ENCODE measurements at places on chromosomes 13 and 19.
A peak's percentile ranks its signal among the peaks of the same experiment; 100 is the strongest.

GRCh38 chr13:50241479-50241878, 226.2 kb downstream of the KCNRG start:
- DNase-seq, result no peak

DNA sequence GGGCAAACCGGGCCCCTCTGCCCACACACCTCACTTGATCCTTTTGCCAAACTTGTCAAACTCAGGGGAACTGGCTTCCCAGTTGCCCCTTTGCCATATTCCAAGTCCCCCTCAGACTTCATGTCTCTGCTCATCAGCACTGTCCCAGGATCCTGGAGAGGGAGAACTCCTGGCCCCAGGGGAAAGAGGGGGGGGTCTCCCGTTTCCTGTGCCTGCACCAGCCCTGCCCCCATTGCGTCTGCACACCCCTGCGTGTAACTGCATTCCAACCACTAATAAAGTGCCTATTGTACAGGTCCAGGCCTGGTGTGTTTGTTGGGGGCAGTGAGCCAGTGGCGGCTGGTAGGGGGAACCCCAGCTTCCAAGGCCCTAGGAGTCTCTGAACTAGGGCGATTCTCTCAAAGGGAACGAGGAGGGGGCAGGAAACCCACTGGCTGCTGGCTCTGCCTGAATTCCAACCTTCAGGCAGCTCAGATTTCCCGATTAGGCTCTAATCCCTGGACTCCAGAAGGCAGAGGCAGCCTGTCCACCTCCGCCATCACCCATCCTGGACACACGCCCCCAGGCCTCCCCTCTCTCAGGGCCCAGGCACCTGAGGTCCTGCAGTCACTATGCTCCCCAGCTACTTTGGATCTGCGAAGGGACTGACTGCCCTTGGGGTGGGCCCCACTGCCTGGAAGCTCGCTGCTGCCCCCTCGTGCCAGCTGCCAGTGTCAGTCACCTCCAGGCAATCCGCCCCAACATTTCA, 9.7 kb upstream of the ILF3 start:
- DNase-seq, result no peak

DNA sequence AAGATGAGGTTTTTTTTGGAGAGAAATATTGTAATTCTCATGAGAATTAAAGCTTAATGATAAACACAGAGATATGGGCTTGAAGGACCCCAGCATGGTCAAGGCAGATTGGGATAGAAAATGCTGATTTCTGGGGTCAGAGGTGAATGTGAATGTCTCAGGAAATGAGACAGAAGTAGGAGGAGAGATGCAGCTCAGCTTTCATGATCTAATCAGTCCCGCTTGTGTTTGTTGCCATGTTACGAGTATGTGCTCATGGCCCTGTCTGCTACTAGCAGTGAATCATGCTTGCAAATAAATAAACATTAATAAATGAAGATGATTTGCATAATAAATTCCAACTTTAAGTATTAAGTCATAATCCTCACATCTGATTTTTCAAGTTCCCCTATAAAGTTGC, 23.0 kb upstream of the NDFIP2 start:
- DNase-seq, result no peak

GRCh38 chr13:42140494-42140893, 92.0 kb downstream of the DGKH start:
- DNase-seq, result no peak

- no peak for DNase-seq
These were observed 1390.5 kb downstream of the EFNB2 start for GRCh38 chr13:105144936-105145335.

DNA sequence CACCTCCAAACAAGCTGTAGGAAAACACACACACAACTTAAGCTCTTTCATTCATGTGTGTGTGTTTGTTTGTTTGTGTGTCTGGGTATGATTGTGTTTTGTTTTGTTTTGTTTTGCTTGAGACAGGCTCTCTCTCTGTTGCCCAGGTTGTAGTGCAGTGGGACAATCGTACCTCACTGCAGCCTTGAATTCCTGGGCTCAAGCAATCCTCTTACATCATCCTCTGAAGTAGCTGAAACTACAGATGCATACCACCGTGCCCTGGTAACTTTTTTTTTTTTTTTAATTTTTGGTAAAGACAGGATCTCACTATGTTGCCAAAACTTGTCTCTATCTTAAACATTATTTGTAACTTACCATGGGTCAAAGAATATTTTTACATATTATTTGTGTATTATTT, 431.7 kb downstream of the SLITRK1 start:
- DNase-seq, result no peak

GRCh38 chr19:15576526-15577156, 38.4 kb upstream of the CYP4F8 start:
- no peak for DNase-seq

GRCh38 chr19:51018745-51019543, 565 bp downstream of the KLK10 start:
- DNase-seq, result no peak

GRCh38 chr13:60258349-60258748, 94.6 kb upstream of the DIAPH3 start:
- DNase-seq, result no peak

DNA sequence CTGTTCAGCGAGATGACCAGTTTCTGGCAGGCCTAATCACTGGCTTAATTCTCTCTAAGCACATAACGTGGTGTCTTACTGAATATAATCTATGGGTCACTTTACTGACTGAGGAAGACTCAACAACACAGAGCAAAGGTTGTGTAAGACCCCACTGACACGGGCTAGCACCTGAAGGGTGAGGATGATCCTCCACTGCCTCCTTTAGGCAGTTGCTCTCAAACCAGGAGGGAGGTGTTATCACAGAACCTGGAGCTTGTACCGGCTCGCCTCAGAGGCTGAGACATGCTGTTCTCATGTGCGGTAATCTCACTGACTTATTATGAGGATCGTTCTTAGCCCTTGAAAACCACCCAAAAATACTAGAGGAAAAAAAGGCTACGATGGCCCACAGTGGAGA, 28.3 kb downstream of the RCBTB2 start:
- no peak for DNase-seq

- peak; percentile 95 for DNase-seq
These were observed 6.4 kb downstream of the AXL start for GRCh38 chr19:41225238-41226052.

- DNase-seq, result no peak
These were observed 56.5 kb downstream of the DCLK1 start for GRCh38 chr13:36074659-36075058.

- no peak for DNase-seq
These were observed 29.1 kb downstream of the SHISA2 start for GRCh38 chr13:26022538-26023292.

DNA sequence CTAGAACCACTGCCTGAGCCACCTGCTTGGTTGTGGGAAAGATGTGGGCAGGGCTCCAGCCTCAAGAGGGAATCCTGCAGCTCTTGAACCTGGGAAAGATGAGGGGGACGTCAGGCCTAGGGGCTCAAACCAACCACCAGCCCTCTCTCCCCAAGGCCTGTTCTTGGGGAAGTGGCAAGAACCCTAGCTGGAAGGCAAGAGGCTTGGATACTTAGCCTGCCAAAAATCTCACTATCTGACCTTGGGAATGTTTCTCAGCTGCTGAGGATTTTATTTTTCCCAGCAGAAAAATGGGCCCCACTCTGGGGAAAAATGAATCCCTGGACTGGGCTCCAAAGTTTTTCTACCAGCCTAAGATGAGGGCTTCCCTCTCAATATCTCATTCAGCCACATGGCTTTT, 4.6 kb downstream of the USHBP1 start:
- no peak for DNase-seq

DNA sequence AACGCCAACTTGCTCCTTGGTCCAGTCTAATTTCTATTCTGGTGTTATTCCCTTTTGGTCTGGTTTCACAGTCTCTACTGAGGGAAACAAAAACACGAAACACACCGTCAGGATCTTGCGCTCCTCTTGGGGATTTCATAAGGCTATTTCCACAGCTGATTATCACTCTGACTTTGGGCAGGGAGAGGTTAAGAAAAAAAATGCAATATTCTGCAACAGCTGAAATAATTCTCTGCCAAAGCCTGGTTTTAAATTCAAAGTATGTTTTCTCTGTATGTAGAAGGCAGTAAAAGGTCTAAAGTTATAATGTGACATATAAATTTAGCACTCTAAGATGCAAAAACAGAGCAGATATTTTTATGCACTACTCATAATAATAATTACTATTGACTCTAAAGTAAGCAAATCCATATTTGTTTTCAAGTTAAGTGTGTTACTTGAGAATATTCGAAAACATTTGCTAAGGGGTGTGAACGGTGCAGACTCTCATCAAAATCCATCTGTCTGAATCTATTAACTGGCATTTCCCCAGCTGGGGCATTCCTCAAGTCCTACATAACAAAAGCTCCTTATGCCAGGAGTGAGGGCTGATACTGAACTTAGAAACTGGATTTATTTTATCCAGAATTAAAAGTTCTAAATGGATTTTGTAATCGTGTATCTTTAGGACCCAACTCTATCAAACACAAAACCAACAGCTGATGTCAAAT, 38.4 kb upstream of the STARD13 start:
- no peak for DNase-seq

- DNase-seq, result no peak
These were observed 41.5 kb downstream of the WDFY2 start for GRCh38 chr13:51625555-51626345.

DNA sequence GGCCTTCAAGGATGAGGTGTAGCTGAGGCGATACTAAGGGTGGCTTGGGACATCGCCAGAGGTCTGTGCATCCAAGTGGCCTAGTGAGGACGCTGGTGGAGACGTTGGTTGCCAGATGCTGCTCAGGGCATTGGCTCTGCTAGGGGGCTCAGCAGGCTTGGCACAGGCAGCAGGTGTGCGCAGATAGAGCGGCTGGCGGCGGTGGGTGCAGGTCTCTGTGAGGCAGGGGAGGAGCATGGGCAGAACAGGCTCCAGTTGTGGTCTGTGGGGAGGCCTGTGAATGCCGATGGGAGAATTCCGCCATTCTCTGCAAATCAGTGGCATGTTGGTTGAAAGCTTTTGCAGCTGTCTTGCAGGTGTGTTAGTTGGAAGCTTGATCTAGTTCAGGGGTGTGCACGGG, 21.2 kb downstream of the PRAM1 start:
- no peak for DNase-seq

- no peak for DNase-seq
These were observed 10.3 kb downstream of the VSTM2B start for GRCh38 chr19:29535984-29536508.

DNA sequence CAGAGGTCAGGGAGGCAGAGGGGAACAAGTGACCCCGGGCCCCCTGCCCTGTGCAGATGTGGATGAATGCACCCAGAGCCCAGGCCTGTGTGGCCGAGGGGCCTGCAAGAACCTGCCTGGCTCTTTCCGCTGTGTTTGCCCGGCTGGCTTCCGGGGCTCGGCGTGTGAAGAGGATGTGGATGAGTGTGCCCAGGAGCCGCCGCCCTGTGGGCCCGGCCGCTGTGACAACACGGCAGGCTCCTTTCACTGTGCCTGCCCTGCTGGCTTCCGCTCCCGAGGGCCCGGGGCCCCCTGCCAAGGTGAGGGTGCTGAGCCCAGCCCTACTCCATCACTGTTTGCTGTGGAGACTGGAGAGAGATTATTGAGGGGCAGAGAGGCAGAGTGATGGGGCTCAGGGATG, 9.9 kb downstream of the LTBP4 start:
- peak; percentile 77 for DNase-seq

DNA sequence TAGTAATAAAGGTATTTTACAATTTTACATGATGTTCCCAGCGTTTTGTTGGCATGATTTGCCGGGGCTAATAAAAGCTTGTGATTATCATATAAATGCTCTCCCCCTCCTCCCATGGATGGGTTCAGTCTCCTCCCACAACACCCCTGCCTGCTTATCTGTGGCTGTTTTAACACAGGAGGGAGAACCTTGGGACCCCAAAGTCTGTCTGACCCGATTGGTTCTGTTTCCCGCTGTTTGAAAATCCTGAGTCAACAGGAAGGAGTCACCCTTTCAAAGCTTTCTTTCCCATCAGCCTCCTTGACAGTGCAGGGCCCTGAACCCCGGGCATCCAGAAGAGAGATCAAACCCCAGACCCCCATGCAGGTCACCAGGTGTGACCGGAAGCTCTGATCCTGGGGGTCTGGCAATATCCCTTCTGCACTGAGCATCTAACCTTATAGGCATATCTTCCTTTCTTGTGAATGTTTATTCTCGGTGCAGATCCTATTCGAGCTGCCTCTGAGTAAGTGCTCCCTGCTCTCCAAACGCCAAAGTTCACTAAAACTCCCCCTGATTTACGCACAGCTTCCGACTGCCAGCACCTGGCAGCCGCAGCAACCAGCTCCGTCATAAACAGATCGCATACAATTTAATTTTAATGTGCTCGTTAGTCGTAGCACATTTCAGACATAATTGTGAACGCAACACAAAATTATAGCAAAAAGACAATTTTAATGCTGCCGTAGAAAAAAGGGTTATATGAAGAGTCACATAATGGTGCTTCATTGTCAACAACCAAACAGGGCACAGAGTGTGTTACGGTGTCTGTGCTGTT, 74.8 kb downstream of the TSHZ3 start:
- DNase-seq, result no peak

DNA sequence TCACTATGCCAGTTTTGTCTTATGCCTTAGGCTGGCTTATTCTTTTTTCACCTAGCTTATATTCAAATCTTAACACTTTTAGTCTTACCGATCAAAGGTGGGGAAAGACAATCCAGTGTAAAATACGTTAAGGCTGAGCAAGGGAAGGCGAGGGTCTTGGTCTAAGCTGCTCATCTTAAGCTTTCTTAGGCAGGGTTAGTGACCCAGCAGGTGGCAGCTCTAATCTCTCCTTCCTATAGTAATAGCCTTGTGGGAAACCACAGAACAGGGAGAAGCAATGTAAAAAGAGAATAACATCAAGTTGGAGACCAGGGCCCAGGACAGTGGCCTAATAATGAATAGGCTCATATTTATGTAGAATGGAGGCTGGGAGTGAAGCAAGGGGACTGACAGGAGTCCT, 45.9 kb downstream of the COG3 start:
- no peak for DNase-seq

DNA sequence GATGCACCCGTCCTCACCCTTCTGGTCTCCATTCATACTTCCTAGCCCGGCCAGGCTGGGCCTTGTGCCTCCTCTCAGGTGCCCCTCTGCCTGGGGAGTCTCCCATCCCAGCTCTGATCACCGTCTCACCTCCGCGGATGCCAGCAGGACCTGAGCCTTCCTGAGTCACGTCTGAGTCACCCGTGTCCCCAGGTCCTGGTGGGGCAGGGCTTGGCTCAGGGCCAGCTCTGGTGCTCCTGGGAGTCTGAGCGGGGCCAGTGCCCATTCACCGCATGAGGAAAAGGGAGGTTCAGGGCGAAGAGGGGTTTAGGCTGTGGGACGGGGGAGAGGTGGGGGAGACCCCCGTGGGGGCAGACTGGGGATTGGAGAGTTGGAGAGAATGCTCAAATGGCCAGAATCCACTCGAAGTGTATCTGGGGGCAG, 593 bp downstream of the ATP8B3 start:
- peak; percentile 91 for DNase-seq

- DNase-seq, result no peak
These were observed 30.2 kb downstream of the PDCD5 start for GRCh38 chr19:32611161-32611560.

GRCh38 chr19:29673451-29674371, 8.4 kb downstream of the PLEKHF1 start:
- DNase-seq, result no peak

- no peak for DNase-seq
These were observed 1.2 kb downstream of the GPR12 start for GRCh38 chr13:26759249-26759906.

- DNase-seq, result peak; percentile 42
These were observed 2.3 kb downstream of the U2AF2 start for GRCh38 chr19:55656988-55657747.

Measured in RWPE2 (cell line).